NCI-H2171 treated with DMSO at 0.1 percent for 48 hours (cell line): ENCODE measurements at places on chromosomes 3 and 15.

DNA sequence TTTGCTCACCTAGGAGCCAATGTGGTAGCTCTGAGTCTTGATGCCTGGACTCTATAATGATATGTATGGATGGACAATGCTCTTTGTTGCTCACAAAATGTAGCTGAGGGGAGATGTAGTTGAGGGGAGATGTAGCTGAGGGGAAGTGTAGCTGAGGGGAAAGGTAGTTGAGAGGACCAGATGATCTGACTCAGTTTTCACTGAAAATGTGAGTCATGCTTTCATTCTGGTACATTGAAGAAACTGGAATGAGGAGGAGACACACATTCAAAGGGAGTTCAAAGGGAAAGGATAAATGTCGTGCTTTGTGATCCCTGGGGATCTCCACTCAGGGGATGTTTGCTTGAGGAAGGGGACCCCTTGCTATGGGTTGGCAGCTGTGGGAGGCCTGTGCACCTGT, 302.9 kb upstream of the TRIM42 start:
- DNase-seq: no peak

- DNase-seq: no peak
Measured at GRCh38 chr3:38643090-38643489, 6.4 kb downstream of the SCN5A start.

DNA sequence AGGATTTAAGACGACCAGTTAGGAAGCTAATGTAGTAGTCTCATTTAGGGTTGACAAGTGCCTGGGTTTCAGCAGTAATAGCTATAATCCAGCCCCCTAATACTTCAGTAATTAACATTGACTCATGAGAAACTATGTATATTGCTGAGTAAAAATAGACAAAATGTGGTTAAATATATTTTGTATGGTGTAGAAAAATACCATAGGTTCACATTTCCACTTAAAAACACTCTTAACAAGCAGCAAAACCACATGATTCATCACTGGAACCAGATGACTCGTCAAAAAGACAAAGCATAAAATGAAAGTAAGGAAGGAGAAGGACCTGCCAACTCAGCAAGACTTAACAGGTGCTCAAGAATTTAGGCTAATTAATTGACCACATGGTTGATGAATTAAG, 288.9 kb downstream of the EFHB start:
- no peak for DNase-seq

DNA sequence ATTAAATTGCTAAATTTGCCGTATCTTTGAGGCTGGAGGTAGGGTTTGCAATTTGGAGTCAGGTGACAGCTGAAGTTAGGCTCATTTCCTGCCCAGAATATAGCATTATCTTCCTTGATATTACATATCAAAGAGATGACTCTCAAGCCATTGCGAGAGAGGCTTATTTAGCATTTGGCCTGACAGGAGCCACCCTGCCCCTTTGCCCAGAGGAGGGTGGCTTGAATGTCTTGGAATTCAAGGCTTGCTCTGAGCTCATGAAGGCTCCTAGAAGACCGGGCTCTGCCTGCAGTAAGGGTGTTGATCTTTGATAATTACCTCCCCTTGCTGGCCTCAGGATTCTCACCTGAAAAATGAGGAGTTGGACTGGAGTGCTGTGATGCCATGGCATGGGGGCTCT, 251.4 kb upstream of the C2CD4B start:
- no peak for DNase-seq

GRCh38 chr15:88125576-88125975, 131.0 kb downstream of the NTRK3 start:
- no peak for DNase-seq

DNA sequence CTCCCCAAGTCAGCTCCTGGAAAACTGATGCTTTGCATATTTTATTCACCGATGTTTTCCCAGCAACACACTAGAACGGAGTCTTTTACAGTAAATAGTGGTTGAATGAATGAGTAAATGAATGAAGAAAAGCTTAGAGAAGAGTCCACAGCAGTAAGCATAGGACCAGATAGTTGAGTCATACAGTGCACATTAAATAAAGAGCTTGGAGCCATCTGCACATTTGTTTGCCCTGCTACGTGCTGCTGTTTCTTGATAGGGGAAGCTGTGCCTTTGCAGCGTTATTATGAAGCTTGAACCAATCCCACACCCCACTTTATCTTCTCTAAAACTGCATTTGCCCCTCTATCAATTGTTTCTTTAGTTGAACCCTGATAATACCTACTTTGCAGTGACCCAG, 1.2 kb downstream of the FAM98B start:
- peak; percentile 22 for DNase-seq

DNA sequence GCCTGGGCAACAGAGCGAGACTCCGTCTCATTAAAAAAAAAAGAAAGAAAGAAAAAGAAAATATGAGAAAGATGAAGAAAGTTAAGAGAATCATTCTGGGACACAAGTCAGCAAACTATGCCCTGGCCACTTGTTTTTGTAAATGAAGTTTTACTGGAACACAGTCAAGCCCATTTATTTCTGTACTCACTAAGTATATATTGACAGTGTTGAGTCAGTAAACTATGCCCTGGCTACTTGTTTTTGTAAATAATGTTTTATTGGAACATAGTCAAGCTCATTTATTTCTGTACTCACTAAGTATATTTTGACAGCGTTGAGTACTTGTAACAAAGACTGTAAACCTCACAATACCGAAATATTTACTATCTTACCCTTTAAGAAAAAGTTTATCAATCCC, 42.2 kb upstream of the SIN3A start:
- no peak for DNase-seq

DNA sequence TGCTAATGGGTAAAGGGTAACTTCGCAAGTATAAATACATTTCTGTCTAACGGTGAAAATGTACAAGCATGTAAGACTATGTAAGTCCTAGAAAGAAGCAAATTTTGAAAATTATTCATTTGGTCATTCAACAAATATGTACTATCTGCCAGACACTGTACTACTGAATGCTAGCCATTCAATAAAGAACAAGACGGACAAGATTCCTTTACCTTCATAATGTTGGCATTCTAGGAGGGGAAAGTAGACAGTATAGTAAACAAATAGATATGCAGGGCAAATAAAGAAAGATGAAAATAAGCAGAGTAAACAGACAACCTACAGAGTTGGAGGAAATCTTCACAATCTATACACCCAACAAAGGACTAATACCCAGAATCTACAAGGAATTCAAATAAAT, 32.7 kb downstream of the C3orf70 start:
- no peak for DNase-seq

DNA sequence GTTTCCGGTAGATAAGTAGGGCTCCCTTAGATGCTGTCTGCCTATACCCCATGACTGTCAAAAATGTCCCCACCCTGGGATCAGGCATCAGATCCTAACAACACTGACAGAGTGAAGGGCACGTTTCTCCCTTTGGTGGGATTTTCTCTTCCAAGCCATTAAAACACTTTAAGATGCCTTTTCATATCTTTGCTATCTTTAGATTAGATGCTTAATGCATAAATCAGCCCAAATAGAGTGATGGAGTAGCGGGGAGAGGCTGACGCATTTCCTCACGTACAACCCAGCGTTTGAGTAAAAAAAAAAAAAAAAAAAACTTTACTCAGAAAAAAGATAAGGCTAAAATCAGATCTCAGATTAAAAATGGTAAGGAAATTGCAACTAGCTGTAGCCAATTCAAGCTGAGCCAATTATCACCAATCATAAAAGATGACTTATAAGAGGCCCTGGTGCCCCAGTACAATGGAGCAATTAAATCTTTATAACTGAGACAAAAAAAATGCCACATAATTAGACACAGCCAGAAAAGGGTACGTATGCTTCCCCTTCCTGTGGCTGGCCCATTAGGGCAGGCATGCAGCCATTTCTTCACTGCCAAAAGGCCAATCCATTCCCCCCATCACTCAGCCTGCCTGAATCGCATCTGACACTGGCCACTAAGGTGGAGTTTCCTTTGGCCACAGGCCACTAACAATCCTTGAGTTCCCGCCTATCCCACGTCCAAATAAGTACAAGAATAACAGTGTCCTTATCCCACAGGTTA, 45.0 kb downstream of the RFTN1 start:
- DNase-seq: no peak

GRCh38 chr15:79602731-79603130, 170.6 kb downstream of the MINAR1 start:
- peak; percentile 91 for DNase-seq

DNA sequence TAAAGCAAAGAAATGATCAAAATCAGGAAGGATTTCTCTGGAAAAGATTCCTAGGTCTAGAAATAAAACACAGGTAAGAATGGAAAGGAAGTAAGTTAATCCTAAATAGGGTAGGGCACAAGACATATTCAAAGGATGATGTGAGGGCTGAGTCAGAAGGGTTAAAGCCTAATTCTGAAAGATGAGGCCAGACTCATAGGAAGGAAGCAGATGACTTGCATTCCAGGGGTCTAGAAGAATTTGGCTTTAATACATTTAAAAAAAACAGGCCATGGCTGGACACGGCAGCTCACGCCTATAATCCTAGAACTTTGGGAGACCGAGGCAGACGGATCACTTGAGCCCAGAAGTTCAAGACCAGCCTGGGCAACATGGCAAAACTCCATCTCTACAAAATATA, 3.2 kb downstream of the SSR3 start:
- no peak for DNase-seq

DNA sequence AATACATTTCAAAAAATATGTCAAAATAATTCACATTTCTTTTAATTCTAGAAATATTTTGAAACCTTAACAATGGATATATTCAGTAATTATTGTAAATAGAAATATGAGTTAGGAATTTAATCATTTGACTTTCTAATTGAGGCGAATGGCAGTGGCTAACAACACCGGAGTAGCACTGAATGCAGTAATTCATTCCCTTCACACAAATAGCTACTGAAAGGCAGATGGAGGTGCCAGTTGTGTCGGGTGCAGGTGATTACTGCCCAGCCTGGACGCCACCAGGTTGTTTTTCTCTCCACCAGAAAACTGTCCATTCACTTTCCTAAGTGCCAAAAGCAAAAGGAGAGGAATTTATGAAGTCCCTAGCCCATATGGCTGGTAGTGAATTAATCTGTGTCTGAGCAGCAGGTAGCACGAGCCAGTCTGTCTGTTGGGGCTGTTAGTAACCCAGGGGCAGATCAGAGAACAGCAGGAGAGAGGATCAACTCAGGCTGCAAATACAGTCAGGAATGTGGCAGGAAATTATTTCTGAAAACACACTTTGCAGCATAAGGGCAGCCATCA, 79.3 kb upstream of the GMNC start:
- DNase-seq: peak; percentile 25

DNA sequence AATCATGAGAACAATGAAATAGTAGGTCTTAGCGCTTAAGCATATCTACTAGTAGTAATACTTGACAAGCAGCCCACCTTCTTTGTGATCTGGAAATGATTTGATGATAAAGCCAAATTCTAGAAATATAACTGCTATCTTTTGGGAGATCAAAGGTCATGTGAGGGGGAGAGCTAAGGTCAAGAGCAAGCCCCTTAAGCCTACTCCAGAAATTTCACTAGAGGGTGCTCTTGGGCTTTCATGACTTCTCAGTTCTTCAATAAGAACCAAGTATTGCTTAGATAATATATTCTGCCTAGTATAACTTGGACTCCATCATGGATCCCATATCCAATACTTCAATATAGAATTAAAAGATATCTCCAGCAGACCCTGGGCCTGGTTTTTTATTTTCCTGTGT, 319.6 kb downstream of the ZBTB20 start:
- DNase-seq: peak; percentile 82

- DNase-seq: no peak
Measured at GRCh38 chr3:24156466-24156865, 211.4 kb downstream of the NR1D2 start.

GRCh38 chr3:39005295-39005694, 46.4 kb downstream of the SCN11A start:
- DNase-seq: no peak

DNA sequence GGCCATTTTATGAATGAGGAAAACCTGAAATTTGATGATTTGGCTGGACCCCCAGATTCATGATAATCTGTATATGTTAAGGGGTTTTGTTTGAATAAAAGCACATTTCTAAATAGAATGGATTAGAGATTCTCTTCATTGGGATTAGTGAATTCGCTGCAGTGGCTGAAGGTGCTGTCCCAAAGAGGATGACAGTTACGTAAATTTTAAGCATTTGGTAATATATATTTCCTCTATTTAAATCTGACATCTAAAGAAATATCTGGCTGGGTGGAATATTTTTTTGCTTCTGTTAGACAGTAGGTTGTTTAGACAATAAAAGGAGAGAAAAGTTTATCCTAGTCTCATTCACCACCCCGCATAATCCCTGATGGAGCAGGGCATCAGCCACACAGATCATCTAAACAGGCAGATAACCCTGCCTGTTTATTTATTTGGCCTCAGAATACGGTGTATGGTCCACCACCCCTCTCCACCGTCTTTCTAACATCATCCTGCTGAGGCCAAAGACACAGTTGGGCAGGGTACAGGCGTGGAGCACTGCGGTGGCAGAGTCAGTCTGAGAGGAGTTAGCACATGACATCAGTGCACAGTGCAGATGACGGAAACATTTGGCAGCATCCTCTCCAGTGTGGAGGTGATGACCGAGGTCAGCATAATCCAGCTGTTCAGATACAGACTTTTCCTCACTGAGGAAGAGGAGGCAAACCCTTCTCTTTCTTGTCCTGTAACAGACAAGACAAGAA, 20.4 kb upstream of the NFKBIZ start:
- DNase-seq: no peak

DNA sequence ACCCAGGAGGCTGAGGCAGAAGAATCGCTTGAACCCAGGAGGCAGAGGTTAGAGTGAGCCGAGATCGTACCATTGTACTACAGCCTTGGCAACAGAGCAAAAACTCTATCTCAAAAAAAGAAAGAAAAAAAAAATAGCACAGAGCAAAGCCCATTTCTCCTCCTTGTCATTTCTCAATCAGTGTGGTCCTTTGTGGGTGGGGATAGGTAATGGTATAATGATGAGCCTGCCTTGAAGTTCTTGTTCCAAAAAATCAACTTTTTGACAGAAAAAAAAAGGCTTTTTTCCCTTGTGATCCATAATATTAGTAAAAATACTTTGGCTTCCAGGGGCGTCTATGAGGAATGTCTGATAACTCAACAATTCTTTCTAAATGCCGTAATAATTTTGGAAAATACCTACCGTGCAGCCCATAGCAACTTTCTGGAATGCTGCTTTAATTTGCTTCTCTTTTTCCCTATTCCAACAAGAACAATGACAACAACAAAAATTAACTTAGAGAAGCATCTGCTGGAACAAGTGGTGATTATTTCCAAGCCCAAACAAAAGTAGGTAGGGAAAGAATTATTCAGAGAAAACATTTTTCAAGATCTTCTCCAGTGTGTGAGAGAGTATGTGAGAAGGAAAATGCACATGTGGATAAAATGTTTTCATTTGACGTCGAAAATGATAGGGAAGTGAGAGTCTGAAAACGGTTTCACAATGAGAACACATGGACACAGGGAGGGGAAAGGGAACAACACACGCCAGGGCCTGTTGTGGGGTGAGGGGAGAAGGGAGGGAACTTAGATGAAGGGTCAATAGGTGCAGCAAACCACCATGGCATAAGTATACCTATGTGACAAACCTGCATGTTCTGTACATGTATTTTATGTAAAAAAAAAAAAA, 337.8 kb downstream of the RBMS3 start:
- DNase-seq: no peak

GRCh38 chr3:51982352-51982837, 940 bp upstream of the ACY1 start:
- DNase-seq: no peak

GRCh38 chr3:10423171-10423882, 82.1 kb downstream of the ATP2B2 start:
- DNase-seq: no peak

- no peak for DNase-seq
Measured at GRCh38 chr3:42852441-42852840, 23.2 kb downstream of the CYP8B1 start.

GRCh38 chr15:48085591-48085930, 35.2 kb upstream of the SLC24A5 start:
- no peak for DNase-seq
